Activated CD4-positive, alpha-beta T cell treated with anti-CD3 and anti-CD28 coated beads, Interleukin-2, amount 50 U/mL, for 48 hours (primary cell): ENCODE measurements at places on chromosomes 7 and 10.
A peak's percentile ranks its signal among the peaks of the same experiment; 100 is the strongest.

DNA sequence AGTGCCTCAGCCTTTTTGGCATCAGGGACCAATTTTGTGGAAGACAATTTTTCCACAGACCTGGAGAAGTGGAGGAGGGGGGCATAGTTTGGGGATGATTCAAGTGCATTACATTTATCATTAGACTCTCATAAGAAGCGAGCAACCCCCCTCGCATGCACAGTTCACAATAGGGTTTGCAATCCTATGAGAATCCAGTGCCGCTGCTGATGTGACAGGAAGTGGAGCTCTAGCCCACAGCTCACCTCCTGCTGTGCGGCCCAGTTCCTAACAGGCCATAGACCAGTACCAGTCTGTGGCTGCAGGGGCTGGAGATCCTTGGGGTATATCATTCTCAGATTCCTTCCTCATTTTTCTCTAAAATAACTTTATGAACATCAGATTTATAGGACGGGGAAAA is 50.8 kb downstream of the ATAD1 start:
- no peak for DNase-seq

DNA sequence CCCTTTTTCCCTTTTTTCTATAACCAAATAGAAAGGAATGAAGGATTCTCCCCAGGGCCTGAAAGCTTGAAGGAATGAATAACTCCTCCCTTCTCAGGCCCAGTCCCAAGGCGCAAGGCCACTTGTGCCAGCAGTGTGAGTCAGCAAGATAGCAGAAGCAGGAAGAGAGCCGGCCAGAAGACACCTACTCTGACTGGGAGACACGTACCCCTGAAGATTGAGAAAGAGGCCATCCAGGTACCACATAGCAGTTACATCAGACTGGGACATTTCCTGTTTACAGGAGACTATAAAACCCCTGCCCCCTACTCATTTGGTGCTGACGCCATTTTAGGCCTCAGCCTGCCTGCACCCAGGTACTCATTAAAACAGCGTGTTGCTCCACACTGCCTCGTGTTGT is 65.5 kb downstream of the LRRC17 start:
- DNase-seq, result no peak

DNA sequence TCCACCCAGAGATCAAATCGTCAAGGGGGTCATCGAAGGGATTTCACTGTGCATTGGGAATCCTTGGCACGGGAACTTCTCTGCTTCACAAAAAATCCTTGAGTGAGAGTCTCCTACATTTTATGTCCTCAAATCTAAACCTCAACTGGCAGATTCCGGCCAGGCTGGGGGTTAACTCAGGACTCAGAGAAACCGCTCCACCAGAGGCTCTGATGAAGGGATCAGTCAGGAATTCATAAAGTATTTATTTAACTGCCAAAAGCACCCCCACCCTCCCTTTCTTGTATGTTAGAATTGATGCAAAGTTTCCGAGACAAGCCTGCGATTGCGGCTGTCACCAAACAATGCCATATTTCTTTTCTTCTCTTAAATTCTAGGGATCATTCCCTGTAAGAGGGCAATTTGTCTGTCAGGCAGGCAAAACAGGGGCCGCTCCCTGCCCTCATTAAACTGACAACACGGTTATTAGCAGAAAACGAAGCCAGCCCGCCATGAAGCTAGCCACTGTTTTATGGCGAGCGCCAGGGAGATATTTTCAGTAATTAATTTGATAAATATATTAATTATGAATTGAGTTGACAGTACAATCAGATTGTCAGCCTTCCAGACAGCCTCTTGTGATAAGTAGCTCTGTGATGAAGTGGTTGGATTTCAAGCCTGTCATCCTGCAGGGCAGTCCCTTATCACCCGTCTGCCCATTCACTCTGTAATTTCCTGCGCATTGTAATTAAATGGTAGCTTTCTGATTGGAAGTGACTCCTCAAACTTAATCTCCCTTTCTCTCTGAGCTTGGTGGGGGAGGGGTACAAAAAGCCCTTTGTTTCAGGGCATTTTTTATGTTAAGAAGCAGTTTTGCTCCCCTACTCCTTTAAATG is 153.0 kb upstream of the GPR26 start:
- DNase-seq, result no peak

DNA sequence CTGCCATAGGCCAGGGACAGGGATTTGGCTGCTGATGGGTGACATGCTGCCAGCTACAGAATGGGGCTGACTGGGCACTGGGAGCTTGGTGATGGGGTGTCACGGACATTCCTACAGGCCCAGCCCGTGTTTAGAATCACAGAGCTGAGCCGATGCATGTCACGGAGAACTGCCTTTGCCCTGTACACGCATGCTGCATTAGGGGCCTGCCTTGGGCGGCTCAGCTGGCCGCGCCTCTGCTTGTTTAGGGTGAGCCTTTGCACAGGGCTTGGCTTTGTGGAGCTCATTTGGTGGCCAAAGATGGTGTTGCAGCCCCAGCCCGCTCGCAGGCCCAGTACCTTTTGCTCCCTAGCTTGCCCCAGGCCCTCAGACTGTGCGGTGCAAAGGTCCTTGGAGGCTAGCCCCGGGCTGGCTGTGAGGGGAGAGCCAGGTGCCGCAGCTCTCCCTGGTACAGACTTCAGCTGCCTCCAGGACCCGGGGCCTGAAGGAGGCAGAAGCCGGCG is 108.4 kb upstream of the BTBD16 start:
- DNase-seq, result no peak

DNA sequence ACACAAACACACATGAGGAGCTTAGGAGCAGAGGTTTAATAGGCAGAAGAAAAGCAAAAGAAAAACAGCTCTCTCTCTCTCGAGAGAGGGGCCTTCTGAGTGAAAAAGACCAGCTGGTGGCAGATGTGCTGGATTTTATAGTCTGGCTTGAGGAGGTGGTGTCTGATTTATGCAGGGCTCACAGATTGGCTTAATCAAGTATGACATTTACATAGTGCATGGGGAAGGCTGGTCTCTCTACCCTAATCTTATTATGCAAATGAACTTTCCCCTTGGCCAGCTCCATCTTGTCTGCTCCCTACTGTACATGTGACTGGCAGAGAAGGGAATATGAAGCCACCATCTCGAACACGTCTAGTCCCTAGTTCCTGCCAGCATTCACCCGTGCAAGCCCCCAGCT is 219.5 kb upstream of the ZNF804B start:
- DNase-seq, result no peak

GRCh38 chr7:80665526-80665925 is 27.1 kb downstream of the CD36 start:
- DNase-seq, result no peak

- DNase-seq, result no peak
Measured at GRCh38 chr10:130664526-130664925, 528.3 kb downstream of the GLRX3 start.

GRCh38 chr7:44400033-44400511 is 74.7 kb upstream of the CAMK2B start:
- DNase-seq, result no peak

DNA sequence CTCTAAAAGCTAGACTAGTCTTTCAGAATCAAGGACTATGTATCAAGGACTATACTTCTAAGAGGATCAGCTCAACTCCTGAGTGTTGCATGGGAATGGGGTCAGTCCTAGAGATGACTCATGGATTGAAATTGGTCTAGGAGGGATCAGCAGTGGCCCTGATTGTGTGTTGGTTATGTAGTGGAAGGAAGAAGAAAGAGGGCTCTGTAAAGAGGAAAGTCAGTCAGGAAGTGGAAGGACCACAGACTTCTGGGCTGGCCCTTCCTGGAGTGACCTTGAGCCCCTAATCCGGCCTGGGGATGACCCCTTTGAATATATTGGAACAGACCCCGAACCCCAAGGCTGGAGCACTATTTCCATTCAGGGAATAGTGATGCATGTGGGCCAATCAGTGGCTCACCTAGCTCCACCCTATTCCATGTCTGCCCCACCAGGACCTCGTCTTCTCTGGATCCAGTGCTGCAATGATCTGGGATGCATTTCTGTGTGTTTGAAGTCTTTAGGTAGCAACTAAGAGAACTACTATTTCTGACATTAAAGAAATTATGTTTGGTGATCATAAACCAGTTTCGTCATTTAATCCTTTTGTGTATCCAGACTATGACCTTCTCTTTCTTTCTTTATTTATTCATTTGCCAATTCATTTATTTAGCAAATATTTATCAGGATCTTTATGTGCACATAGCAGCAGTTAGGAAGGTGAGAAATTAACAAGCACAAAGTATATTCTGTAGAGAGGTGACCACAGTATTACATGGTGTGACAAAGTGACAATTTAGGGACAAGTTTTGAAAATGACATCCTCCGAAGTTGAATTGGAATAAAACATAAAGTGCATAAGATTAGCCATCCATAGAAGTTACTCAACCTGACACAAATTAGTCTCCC is 48.6 kb upstream of the KIF5B start:
- no peak for DNase-seq

DNA sequence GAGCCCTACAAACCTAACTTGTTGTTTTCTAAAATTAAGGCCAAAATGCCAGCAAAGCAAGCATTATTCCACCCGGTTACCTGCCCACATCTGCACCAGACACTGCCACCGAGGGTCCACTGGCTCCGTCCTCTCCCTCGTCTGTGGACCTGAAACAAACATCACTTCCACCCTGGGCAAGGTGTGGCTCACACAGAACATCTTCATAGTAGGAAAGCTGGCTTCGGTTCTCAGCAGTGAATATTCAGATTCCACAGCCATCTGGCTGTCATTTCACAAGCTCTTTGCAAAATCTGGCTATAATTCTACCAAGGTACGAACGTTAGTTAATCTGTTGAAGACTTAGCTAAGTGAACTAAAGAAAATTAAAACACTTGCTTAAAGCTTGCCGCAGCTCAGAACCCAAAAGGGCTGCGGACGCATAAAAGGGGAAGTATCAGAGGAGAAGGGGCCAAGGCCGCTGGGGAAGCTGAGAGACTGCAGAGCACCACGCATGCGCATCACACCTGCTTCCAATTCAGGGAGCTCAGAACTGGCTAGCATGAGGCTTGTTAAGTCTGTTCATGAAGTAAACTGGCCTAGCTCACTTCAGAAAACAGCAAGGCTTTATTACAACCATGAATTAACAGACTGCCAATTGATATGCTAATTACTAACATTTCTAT is 46.1 kb downstream of the PTPRN2 start:
- peak; percentile 16 for DNase-seq

DNA sequence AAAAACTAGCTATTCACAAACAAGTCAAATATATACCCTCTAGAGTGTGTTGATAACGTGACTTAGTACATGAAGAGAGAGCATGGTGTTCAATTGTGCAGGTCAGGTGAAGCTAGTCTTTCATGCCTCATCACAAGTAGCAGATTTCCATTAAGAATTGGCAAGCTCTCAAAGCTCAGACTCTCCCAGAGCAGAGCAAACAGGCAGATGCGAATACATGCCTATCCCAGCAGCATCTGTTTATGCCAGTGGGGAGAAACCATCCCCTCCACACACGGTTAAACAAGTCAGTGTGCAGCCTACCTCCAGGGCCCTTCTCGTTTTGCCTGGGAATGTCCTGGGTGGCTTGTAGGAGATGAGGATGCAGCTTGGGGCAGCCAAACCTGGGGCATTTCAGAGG is 532.5 kb upstream of the C7orf33 start:
- DNase-seq, result no peak

GRCh38 chr7:28571405-28571804 is 159.1 kb downstream of the CREB5 start:
- no peak for DNase-seq

- no peak for DNase-seq
Measured at GRCh38 chr10:131214521-131215244, 96.8 kb downstream of the TCERG1L start.

GRCh38 chr10:112767156-112767555 is 182.9 kb upstream of the TCF7L2 start:
- no peak for DNase-seq

GRCh38 chr10:132546567-132547420 is 9.2 kb downstream of the INPP5A start:
- DNase-seq, result no peak

- no peak for DNase-seq
Measured at GRCh38 chr7:38120076-38120475, 58.0 kb upstream of the STARD3NL start.

DNA sequence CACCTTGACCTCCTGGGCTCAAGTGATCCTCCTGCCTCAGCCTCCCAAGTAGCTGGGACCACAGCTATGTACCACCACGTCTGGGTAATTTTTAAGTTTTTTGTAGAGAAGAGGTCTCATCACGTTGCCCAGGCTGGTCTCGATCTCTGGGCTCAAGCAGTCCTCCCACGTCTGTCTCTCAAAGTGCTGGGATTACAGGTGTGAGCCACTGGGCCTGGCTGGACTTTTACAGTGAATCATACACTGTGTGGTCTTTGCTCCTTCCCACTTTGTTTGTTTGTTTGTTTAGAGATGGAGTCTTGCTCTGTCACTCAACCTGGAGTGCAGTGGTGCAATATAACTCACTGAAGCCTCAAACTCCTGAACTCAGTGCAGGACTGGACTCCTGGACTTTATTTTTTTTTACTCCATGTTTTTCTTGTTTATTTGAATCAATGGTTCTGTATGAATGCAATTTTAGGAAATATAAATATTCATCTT is 12.5 kb downstream of the PPIA start:
- DNase-seq, result no peak

GRCh38 chr10:80407812-80408241 is 524 bp upstream of the PRXL2A start:
- peak; percentile 65 for DNase-seq

DNA sequence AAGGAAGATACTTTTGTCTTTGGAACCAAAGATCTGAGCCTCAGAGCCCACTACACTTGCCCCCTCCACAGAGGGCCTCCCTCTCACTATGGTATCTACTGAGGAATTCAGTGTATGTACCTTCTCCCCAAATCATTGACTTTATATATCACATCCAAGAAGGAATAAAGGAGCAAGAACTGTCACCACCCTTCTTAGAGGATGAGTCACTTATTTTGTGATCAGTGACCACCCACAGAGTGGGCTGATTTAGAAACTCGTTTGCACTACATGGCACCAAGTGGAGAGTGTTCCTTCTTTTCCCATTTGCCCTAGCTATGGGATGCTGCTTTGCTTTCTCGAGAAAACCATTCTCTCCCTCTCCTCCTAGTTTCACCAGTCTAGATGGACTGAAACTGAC is 5.7 kb downstream of the TMEM243 start:
- DNase-seq, result no peak

GRCh38 chr10:86523348-86523747 is 1.8 kb upstream of the WAPL start:
- DNase-seq, result no peak

GRCh38 chr7:2862831-2863361 is 18.8 kb upstream of the GNA12 start:
- DNase-seq, result peak; percentile 43

DNA sequence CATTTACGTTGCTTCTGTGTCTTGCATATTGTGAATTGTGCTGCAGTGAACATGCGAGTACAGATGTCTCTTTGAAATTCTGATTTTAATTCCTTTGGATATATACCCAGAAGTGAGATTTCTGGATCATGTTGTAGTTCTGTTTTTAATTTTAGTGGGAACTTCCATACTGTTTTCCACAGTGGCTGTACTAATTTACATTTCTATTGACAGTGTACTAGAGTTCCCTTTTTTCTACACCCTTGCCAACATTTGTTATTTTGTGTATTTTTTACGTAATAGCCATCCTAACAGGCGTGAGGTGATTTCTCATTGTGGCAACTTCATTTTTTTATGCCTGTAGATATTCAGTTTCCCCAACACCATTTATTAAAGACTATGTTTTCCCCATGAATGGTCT is 144.7 kb upstream of the INHBA start:
- DNase-seq, result no peak

GRCh38 chr7:44079331-44080021 is 2.9 kb downstream of the POLM start:
- no peak for DNase-seq

- no peak for DNase-seq
Measured at GRCh38 chr7:107768263-107768662, 24.3 kb downstream of the CBLL1 start.
